ENCODE measurements at places on chromosomes 3 and 15.

- peaks cover 7% of the 10 kb centered on the region for H3K27me3 ChIP-seq
- no peaks in the 10 kb centered on the region for H3K4me1 ChIP-seq
- DNase-seq = no peak
These were observed 15.3 kb downstream of the OR4F15 start for GRCh38 chr15:101827257-101827656.

- H3K27me3 ChIP-seq = no peaks in the 10 kb centered on the region
- DNase-seq = no peak
- no peaks in the 10 kb centered on the region for H3K36me3 ChIP-seq
- H3K27ac ChIP-seq = no peak overlapping the region
These were observed 130.6 kb downstream of the CCNL1 start for GRCh38 chr3:157029365-157029790.

GRCh38 chr15:35166730-35167359 is 81.8 kb upstream of the NANOGP8 start:
- no peak overlapping the region for H3K27ac ChIP-seq
- no peaks in the 10 kb centered on the region for H3K4me1 ChIP-seq
- no peak for DNase-seq
- H3K27me3 ChIP-seq = no peaks in the 10 kb centered on the region

DNA sequence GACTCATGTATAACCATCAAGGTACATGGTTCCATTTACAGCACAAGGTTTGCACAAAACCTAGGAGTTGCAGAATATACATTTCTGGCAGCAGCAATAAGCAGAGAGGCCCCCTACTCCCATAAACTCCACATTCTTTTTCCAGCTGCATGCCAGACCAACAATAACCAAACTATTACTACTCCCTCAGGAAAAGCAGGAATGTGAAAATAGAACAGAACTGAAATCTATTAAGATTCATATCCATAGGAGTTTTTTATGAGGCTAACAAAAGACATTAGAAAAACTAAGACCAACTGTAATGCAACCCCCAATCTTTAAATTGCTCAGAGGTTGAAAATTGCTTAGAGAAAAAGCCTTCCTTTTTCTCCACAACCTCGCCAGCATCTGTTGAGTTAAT is 27.6 kb upstream of the TOP2B start:
- no peaks in the 10 kb centered on the region for H3K36me3 ChIP-seq
- no peaks in the 10 kb centered on the region for H3K27me3 ChIP-seq
- no peak for DNase-seq
- H3K4me1 ChIP-seq = peaks cover 14% of the 10 kb centered on the region
- no peak overlapping the region for H3K4me3 ChIP-seq
- H3K27ac ChIP-seq = no peak overlapping the region

DNA sequence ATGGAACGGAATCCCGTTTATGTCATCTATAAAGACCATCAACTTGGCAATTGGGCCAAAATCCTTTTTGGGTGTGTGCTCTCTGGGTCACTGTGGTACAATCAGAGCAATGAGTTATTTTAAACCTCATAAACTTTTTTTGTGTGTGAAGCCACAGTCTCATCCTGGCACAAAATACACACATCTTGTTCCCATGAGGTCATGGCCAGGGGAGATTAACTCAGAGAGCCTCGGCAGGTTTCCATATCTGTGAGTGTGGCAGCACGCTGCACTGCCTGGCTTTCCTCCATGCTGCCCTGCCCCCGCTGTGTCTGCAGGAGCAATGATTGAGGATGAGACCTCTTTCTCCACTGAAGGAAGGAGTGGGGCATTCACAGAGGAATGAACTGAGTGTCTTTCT is 54.0 kb upstream of the DLG1 start:
- H3K36me3 ChIP-seq = no peaks in the 10 kb centered on the region
- DNase-seq = no peak
- no peaks in the 10 kb centered on the region for H3K27me3 ChIP-seq
- no peak overlapping the region for H3K4me3 ChIP-seq

DNA sequence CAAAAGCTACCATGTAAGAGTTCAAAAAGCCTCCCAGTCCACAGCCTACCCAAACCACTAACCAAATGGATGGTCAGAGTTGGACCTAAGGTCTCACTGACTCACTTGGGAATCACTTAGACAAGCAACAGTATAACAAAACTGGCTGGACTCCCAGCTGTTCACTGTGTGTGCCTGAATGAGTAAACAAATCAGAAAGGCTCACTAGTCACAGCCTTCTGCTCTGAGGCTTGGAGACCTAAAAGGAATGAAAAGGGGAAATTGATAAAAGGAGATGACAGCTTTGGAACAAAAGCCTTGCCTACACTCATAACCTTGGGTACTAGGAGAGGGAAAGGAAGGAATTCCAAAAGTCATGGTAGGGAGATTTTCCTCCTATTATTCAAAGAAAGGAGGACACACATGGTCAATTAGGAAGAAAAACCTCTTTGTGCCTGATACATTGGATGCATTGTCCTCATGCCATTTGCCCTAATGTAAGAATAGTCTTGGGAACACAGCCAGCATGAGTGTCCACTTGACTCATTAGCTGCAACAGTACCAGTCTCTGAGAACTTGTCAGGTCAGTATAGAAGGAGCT is 92.3 kb downstream of the FRMD5 start:
- H3K4me1 ChIP-seq = no peaks in the 10 kb centered on the region
- no peaks in the 10 kb centered on the region for H3K27me3 ChIP-seq
- no peak overlapping the region for H3K27ac ChIP-seq
- DNase-seq = no peak

Data from esophagus squamous epithelium (tissue), 5 donors.